ENCODE measurements at places on chromosomes 5 and 9.
A peak's percentile ranks its signal among the peaks of the same experiment; 100 is the strongest.

DNA sequence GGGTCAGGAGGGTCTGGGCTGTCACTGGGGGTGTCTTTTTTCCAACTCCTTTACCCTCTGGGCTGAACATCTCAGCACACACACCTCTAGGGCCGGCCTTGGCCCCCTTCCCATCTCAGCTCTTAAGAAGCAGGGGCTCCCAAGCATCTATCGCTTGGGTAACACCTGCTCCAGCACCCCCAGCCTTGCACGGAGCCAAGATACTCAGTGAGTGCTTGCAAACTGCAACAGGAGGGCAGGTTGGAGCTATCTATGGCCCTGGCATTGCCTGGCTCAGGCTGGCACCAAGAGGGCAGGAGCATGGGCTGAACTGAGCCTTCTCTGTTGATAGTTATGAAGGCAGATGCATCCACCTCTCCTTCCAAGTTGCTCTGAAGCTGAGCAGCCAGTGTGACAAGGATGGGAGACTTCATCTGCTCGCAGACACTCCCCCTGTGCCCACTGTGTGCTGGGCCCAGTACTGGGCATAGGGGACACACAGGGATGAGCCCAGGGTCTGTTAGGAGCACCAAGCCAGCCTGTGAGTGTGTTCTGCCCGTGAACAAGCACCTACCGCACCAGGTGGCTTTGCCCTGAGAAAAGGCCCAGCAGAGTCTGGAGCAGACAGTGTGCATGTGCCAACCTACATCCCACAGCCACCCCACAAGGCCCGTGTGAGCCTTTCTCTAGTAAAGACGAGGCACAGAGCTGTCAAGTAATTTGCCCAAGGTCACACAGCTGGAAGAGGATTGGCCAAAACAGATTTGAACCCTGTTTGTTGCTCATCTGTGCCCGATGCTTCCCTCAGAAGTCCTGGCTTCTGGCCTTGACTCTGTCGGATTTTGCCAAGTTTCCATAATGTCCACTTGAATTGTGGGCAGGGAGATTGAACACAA, 58.2 kb downstream of the PHF2 start:
- no peak for DNase-seq

- peak; percentile 48 for DNase-seq
Measured at GRCh38 chr5:177301503-177302165, 1.9 kb downstream of the RAB24 start.

GRCh38 chr9:137048655-137049543, 2.9 kb upstream of the NPDC1 start:
- DNase-seq, result peak; percentile 35

- DNase-seq, result no peak
Measured at GRCh38 chr9:31114346-31114745, 1270.1 kb upstream of the ACO1 start.

DNA sequence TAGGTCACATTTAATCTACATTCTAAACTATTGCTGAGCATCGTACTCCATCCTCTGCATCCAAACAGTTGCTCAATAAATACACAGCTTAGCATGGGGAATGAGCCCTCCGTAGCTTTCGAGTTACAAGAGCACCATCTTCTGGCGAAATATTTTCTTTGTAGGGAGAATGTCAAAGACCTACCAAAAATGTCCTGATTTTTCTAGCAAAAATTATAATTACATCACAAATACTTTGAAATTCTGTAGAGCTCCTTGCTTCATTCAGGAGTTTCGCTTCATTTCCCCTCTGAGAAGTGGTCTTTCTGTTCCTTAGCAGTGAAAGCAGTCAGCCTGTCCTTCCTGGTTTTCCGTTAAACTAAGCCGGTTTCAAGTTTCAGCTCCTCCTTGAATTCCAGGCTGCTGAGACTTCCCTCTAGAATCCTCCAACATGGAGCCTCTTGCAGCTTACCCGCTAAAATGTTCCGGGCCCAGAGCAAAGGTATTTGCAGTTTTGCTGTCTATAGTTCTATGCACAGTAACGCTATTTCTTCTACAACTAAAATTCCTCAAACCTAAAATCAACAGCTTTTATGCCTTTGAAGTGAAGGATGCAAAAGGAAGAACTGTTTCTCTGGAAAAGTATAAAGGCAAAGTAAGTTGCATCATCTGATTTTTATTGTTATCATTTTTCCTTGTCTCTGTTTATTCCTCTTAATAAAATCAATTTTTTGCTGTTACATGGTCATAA, at the start of gene GPX8:
Gene GPX8 (plus strand): TSS at position 409 of the 730 bp plus-strand sequence. CDS start 22 bp downstream, at position 431.
- DNase-seq, result peak; percentile 89

GRCh38 chr5:181223729-181224389, 778 bp downstream of the TRIM41 start:
- no peak for DNase-seq

DNA sequence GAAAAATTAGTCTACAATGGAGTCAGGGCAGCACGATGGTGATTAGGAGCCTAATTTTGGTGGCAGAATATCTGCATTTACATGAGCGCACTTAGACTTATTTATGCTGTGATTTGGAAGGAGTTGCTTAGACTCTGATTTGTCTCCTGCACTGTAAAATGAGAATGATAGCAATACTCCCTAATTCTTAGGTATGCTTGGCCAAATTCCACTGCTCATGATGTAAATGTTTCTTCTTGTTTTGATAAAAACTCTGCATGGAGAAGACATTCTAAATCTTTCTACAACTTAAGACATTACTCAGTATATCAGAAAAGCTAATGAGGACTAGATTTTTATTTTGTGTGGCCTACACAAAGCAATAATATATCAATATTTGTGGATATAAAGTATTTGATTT, 205.4 kb downstream of the CDH18 start:
- no peak for DNase-seq

- peak; percentile 26 for DNase-seq
Measured at GRCh38 chr5:102090770-102091169, 205.3 kb downstream of the SLCO4C1 start.

DNA sequence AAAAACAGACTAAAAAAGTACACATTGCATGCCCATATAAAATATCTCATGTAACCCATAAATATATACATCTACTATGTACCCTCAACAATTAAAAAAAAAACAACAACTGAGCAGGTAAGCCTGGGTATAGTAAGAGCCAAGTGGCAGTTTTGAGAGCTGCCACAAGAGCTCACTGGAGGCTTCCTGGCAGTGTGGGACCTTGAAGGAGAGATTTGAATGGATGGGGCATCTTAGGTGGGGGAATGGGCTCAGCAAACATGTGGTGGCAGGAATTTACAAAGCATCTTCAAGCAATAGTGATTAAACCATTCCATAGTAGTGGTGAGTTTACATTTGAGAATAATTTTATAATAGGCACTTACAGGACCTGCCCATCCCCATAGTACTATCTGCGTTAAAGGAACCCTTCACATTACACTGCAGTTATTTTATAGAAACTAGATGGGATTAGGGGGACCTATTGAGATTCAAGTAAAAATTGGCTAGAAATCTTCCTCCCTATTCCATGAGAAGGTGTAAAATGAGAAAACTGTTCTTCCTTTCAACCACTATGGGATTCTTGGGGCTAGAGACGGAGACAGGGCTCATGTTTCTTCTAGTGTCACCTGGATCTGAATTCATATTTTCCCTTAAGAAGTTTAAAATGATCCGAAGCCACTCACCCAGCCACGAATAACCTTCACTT, 6.9 kb downstream of the MEGF10 start:
- DNase-seq, result no peak

All from M059J (cell line).